ENCODE measurements at places on chromosomes 11 and 22.

DNA sequence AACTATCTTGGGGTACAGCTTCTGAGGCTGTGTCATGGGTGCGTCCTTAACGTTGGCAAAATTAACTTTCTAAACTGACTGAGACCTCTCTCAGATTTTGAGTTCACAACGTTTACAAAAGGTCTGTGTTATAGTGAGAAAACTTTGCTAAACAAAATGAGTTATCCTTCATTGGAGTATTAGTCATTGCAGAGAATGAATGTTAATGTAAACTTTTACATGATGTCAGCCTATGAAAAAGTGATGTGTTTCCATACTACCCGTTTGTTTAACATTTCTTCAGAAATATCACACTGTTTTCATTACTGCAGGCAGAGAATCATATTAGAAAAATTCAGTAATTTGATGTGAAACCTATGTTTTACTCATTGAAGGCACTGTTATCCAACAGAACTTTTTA is 32.1 kb downstream of the HSD17B12 start:
- no peak for DNase-seq

- DNase-seq: no peak
These were observed 1.8 kb upstream of the MAFF start for GRCh38 chr22:38199826-38200559.

DNA sequence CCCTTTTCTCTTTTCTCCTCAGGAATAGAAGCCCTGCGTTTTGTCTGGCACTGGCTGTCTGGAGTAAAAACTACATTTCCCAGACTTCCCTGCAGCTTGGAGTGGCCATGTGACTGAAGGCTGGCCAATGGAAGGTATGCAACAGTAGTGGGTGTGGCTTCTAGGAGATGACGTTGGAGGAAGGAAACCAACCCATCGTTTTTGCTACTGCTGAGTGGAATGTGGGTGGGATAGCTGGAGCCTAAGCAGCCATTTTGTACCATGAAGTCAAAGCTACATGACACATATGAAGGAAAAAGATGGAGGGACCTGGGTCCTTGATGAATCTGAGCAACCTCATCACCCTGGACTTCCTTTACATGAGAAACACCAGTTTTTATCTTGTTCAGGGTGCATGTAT is 19.6 kb downstream of the FGF3 start:
- no peak for DNase-seq

GRCh38 chr11:117295438-117296137 is 4.4 kb downstream of the BACE1-AS start:
- DNase-seq: no peak
